GF-D8 (cell line): ENCODE measurements at places on chromosomes 12 and 14.

GRCh38 chr14:51836417-51836816 lies 24.0 kb upstream of the GNG2 start:
- DNase-seq = no peak

DNA sequence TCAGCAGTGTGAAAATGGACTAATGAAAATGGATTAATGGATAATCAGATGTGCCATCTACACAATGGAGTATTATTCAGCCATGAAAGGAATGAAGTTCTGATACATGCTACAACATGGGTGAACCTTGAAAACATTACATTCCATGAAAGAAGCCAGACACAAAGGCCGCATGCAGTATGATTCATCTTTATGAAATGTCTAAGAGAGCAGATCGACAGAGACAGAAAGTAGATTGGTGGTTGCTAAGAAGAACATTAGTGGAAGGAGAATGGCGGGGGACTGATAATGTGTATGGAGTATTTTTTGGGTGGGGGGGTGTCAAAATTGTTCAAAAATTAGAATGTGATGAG lies 47.3 kb downstream of the PRKAB1 start:
- DNase-seq = no peak

- DNase-seq = no peak
These were observed 85.1 kb upstream of the NAV3 start for GRCh38 chr12:77745624-77746023.

GRCh38 chr12:3122841-3123678 lies 45.9 kb downstream of the TSPAN9 start:
- no peak for DNase-seq

DNA sequence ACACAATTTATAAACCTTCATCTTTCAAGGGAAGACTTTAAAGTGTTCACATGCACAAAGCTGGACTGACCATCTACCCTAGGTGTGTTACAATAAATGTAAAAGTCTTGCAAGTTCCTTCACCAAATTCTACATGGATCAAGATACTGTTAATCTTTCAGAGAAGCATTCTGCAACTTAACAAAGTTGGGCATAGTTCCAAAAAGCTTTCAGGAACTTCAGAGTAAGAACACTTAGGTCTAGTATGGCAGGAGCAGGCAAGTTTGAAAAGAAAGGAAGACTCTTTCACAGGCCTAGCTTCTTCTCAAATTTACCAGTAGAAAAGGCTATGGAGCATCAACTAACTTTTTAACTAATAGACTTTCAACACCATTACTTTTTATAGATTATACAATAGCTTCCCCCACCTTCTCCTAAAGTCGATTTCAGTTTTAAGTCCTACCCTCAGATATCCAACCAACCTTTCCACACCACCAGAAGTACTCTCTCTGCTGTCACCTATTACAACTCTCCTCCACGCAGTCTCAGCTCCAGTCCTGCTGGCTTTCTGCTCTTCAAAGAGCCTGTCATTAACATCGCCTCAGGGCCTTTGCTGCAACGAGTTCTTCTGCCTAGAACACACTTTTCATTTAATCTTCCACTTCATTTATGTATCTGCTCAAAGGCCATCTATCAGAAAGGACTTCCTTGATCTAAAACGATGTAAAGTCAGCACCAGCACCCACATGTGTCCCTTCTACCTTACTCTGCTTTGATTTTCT lies 333.9 kb downstream of the CEP128 start:
- DNase-seq = no peak
